Renal cortical epithelial cell (primary cell): ENCODE measurements at places on chromosomes 6 and 20.
A peak's percentile ranks its signal among the peaks of the same experiment; 100 is the strongest.

- DNase-seq = peak; percentile 43
Observed at GRCh38 chr20:45782890-45783289, 8.8 kb downstream of the WFDC3 start.

DNA sequence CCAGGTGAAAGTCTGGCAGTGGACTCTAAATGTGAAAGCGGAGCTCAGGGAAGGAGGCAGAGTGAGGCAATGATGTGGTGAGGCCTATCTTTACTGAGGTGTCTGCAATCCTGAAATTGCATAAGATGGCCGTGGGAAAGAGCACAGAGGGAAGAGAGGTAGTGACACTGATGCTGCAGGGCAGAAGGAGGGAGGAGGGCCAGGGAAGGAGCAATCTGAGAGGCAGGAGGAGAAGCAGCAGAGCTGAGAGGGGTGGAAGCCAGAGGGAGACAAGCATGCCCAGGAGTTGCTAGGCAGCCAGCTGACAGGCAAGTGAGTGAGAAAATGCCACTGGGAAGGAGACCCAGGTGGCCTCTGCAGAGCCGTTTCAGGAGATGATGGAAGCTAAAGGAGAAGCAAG, 97.4 kb upstream of the CNR1 start:
- DNase-seq = peak; percentile 40

- peak; percentile 82 for DNase-seq
Observed at GRCh38 chr20:63224412-63225081, 8.6 kb upstream of the YTHDF1 start.

DNA sequence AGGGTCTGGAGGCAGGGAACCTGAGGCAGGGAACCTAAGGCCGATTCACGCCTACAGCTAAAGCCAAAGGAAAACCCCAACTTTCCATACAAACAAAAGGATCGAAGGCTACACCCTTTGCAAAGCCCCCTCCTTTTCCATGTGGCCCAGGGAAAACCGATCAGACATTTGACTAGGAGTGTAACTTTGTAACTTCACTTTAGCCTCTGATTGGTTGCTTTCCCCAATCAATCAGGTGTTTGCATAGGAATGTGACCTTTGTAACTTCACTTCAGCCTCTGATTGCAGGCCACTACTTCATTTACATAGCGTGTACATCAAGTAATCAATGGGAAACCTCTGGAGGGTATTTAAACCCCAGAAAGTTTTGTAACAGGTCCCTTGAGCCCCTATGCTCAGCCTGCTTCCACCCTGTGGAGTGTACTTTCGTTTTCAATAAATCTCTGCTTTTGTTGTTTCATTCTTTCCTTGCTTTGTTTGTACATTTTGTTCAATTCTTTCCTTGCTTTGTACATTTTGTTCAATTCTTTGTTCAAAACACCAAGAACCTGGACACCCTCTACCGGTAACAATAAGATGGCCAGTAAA, 43.3 kb downstream of the CHD6 start:
- no peak for DNase-seq

DNA sequence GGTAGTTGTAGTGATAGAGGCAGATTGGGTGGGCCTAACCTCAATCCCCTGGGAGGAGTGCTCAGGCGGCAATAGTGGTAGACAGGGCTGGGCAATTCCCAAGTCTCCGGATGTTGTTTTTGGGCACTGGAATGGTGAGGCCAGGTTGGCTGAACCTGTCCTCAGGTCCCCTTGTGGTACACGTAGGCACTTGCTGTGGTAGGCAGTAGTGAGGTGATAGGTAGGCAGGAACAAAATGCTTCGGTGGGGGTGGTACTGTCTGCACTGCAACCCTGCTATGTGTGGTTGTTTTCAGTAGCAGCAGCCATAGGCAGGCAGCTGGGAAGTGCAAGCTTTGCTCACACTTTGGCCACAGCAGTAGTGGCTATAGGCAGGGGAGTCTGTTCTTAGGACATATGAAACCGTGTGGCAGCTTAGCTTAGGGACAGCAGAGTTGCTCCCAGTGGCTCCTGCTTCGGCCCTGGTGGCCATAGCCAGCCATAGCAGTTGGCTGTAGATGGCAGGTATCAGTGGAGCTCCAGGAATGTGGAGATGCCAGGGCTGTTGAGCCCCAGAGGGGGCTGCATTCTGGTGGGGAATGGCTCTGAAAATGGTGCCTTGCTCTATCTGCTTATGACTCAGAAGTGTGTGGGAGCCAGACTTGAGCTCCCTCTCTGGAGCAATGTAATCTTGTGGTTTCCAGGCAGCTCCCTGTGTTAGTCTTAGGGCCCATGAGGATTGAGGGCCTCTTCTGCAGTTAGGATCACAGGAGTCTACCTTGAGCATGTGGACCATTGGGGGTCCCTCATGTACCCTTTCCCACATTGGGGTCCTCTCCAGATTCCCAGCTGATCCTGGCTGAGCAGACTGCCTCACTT, 241.8 kb upstream of the BMP2 start:
- DNase-seq = no peak

DNA sequence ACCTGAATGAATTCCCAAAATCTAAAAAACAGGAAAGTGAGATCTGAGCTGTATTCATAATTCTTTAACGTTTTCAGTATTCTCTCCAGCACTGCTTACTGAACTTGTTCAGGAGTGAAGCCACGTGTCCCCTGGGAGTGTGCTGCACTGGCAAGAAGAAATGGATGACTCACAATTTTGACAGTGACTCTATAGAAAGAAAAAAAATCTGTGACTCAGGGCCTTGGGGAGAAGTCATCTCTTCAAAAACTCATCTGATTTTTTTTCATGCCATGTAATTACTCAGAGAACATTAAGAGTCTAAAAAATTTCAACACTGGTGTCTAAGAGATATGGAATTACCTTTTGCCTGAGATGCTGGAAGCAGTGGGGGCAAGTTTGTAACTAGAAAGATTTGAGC, 39.7 kb downstream of the ANKEF1 start:
- peak; percentile 73 for DNase-seq

GRCh38 chr6:108921547-108922361, 73.5 kb downstream of the ARMC2 start:
- no peak for DNase-seq

DNA sequence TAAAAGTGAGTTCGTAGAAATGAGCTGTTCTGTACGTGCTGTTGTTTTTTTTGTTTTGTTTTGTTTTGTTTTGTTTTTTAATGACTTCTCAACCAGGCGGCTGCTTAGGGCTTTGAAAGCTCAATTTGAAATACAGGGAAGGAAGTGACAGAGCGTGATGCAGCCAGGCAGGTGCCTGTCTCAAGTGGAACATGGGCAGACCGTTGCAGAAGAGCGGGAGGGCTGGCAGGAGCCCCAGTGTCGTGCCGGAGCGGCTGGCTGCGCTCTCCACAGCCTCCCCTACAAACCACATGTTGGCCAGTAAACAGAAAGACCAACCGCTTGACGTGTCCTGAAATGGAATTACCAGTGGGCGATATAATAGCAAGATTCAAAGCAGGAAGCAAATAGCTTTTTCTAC, 164.9 kb upstream of the RREB1 start:
- peak; percentile 73 for DNase-seq
